ENCODE measurements at places on chromosomes 7 and 10.

DNA sequence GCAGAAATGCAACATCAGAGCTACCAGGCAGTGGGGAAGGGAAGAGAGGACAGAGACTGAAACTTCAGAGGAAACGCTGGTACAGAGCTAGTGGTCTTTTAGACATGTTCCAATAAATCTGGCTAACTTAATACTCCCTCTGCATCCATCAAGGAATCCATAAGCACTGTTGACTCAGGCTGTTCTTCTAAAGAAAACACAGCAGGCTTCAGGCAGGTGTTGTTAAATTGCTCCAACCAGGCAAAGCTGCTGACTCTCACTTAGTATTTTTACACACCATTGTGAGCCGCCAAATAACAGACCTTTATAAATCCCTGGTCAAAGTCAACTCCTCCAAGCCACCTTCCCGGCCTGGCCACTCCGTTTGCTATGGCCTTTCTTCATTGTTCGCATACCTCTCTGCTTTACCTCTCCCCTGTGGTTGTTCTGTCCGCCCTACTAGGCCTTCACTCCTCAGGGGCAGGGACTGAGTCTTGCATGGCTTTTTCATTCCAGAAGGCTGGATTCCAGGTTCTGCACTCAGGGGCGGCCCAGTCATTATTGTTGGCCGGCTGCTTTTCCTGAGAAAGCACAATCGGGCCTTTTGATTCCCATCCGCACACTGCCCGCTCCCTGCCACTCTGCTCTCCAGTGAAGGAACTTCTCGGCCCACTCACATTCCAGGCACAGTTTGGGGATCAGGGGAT lies 18.4 kb downstream of the CREB3L2 start:
- DNase-seq = no peak

DNA sequence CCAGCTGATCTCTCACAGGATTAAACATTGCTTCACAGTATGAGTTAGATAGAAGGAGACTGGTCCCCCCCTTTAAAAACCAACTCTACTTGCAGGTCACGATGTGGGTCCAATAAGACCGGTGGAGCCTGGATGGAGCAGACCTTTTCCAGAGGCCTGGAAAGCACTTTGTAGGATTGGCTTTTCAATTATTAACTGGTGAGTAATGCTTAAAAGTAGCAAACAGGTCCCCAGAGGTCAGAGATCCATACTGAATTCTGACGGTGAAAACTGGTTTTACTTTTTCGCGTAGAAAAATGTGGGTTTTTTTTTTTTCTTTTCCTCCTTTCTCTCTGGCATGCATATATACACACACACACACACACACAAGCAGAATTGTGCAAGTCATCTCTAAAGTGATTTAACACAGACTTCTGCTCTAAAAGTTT lies 74.9 kb upstream of the OGDHL start:
- DNase-seq = peak; percentile 97

DNA sequence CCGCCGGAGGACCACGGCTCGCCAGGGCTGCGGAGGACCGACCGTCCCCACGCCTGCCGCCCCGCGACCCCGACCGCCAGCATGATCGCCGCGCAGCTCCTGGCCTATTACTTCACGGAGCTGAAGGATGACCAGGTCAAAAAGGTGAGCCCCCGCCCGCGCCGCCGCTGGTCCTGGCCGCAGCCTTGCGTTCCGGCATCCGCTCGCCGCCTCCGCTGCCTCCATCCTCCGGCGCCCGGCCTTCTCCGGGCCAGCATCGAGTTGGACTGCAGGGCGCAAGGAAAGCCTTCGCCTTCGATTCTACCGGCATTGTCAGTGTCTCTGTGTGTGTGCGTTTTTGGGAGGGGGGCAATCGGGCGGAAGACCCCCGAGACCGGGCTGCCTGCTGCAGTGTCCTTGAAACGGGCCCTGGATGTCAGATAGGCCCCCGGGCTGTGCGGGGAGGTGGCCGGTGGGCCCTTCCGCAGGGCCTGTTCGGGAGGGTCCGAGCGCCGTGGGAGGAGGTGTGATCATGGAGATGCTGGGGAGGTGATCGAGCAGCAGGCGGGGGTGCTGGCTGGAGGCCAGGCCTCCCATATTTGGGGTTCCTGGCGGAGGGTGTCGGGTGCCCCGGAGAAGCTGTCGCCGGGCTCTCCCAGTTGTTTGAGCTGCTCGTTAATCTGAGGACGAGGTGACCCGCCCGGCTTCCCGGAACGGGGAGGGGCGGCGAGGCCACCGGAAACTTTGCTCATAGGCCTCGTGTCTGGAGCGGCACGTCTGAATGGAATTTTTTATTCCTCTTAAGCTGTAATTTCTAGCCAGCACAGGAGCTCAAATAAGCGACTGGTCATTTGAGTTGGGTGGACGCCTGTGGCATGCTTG lies 40.8 kb downstream of the HK1 start:
- peak; percentile 30 for DNase-seq

DNA sequence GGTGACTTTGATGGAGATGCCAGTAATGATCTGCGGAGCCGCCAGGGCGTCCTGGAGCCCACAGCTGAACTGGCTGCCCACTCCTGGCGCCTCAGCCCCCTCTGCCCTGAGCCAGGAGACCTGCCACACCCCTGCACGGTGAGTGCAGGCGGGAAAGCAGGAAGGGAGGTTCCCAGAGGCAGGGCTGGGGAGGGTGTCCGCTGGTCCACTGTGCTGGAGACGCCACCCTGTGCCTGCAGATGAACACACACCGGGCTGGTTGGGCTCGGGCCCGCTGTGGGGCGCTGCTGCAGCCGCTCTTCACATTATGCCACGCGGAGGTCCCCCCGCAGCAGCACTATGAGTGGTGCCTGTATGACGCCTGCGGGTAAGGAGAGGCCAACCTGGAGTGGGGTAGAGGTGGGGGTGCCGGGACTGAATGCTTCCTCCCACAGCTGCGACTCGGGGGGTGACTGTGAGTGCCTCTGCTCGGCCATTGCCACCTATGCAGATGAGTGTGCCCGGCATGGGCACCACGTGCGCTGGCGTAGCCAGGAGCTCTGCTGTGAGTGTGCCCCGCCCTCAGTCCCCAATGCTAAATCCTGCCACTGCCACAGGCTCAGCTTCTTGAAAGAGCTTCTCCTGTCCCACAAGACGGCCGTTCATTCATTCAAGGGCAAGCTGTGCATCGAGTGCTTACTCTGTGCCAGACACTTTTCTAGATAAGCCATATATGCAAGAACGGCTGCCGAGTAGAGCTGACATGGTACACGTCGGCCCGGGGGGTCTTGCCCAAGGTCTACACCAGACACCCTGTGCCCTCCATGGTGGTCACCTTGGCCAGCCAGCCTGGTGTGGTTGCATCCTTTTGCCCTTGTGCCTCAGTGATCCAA lies 14.3 kb upstream of the ZNF467 start:
- no peak for DNase-seq

Measured in renal cortical epithelial cell (primary cell).